Natural killer cell (primary cell): ENCODE measurements at places on chromosomes 11 and 22.
A peak's percentile ranks its signal among the peaks of the same experiment; 100 is the strongest.

DNA sequence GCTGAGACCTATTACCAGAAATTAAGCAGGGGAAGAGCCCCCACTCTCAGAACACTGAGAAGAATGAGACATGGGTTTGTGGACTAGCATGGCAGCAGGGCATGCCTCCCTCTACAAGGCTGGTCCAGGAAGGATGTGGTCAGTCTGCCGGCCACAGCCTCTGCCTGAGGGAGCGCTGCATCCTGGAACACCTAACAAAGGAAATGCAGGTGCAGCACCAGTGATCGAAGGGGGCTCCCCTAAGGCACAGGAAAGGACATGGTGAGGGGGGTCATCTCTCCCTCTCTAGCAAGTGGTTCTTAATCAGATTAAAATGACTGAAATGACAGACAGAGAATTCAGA, 40.6 kb upstream of the ARL14EP start:
- peak; percentile 26 for DNase-seq

DNA sequence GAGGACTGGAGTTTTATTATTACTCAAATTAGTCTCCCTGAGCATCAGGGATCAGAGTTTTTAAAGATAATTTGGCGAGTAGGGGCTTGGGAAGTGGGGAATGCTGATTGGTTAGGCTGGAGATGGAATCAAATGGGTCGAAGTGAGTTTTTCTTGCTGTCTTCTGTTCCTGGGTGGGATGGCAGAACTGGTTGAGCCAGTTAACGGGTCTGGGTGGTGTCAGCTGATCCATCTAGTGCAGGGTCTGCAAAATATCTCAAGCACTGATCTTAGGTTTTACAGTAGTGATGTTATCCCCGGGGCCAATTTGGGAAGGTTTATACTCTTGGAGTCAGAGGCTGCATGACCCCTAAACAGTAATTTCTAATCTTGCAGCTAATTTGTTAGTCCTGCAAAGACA, 1.1 kb downstream of the OR5A2 start:
- no peak for DNase-seq

DNA sequence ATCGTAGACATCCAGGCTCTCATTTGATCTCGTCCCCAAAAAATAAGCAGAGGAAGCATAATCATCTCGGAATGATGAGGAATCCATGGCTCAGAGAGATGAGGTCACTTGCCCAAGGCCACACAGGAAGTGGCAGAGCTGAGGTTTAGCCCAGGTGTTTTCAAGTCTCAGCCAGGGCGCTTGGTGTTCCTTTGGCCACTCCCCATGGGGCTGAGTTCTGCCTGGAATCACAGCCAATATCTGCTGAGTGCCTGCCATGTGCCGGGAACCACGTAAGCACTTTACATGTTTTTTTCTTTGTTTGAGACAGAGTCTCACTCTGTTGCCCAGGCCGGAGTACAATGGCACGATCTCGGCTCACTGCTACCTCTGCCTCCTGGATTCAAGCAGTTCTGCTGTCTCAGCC, 29.5 kb upstream of the MYH9 start:
- no peak for DNase-seq

GRCh38 chr11:86230921-86231434, 13.6 kb upstream of the EED start:
- DNase-seq: no peak

- no peak for DNase-seq
Observed at GRCh38 chr11:36264011-36264972, 24.9 kb downstream of the COMMD9 start.
